ENCODE measurements at places on chromosomes 6 and 20. TPM values are rescaled to one million over a fixed set of nuclear protein-coding genes. Genes with fewer than 3 reads are reported as not detected.

GRCh38 chr20:60078351-60079250 is 120.4 kb downstream of the CDH26 start:
- ATAC-seq = no peak

DNA sequence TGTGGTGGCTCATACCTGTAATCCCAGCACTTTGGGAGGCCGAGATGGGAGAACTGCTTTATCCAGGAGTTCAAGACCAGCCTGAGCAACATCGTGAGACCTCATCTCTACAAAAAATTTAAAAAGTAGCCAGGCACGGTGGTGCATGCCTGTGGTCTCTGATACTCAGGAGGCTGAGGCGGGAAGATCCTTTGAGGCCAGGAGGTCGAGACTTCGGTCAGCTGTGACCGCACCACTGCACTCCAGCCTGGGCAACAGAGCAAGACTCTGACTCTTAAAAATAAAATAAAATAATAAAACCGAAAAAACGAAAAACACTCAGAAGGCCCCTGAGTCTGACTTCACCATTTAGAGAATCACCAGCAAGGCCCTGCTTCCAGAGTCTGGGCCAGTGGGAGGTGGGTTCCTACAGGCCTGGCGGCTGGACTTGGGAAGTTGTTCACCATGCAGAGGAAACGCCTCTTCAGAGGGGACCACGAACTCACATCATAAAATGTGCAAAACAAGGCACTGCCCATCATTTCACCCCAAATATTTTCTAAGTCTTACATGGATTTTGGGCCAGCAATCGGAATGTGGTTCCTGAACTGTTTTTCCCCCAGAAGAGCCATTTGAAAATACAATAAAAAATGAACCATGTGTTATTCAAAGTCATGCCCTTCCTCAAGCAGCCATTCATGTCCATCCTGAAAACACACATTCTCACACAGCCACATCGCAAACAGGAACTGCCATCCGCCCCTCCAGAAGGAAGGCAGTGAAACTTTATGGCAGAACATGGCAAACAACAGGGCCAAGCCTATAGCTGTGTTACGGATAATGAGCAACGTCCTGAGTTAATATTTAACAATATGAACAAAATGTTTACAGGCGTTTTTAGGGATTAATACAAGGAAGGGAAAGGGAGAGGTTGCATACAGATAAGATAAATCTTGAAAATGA is 57.8 kb downstream of the SLC22A23 start:
- ATAC-seq = no peak

GRCh38 chr20:51042657-51043247 is 19.8 kb upstream of the KCNG1 start:
- no peak for ATAC-seq

Gene GPX5
- total RNA-seq = not detected

Gene TRIM10
- total RNA-seq = not detected

DNA sequence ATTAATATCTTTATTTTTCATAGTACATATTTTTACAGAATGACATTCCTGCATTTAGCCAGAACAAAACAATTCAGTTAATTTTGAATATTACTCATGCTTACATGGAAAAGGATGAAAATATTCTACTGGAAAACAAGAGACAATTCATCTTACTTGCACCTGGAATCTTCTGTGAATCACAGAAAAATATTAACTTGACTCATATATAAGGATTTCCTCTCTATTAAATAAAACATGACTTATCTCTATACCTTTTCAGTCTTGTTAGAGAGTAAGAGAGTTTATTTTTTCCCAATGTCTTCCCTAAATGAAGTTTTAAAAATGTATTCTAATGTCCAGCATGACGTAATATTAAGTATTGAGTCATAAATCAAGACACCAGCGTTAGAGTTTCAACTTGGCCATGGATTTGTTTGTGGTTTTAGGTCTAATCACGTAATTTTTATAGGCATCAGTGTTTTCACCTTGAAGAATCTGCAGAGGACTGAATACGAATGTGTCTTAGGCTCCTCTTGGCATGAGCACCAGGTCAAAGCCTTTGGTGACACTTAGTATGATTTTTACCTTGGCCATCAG is 445.1 kb upstream of the JAG1 start:
- no peak for ATAC-seq

- no peak for ATAC-seq
Measured at GRCh38 chr6:124993327-124993726, 31.1 kb downstream of the RNF217 start.

- peak; percentile 48 for ATAC-seq
Measured at GRCh38 chr6:16229700-16230099, 8.7 kb upstream of the GMPR start.

GRCh38 chr20:35434085-35435005 is 3.7 kb downstream of the GDF5 start:
- peak; percentile 40 for ATAC-seq

GRCh38 chr20:32112841-32113240 is 3.3 kb downstream of the TM9SF4 start:
- no peak for ATAC-seq

DNA sequence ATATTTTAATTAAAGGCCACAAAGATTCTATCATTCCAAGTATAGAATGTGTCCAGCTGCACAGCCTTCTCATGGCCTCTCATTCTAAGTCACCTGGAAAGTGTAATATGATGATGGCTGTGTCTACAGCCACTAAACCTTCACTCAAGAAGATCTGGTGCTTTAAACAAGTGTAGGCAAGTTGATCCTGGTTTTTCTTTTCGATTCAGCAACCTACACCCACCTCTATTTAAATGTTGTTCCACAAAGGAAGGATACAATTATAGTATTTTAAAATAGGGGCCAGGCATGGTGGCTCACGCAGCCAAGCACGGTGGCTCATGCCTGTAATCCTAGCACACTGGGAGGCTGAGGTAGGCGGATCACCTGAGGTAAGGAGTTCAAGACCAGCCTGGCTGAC is 25.5 kb upstream of the DST start:
- ATAC-seq = no peak

Gene EYA4
- 1.5 TPM for total RNA-seq

Gene DDX43
- 0.62 TPM for total RNA-seq

Gene LSM2
- total RNA-seq = 18.0 TPM

DNA sequence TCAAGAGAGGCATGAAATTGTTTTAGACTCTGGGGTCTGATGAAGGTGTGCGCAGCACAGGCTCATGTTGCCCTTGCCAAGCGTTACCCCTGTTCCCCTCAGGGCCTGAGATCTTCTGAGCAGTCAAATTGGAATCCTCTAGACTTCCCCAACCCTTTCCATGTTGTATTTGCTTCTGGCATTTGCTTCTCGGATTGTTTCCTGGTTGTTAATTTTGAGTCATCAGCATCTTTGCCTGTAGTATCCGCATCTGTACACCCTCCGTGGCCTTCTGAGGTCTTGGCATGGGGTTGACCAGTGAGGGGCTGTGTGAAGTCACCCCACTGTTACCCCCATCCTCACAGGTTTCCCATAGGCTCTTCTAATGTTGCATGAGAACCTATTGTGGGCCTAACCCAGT is 40.9 kb downstream of the SLC24A3 start:
- ATAC-seq = no peak

DNA sequence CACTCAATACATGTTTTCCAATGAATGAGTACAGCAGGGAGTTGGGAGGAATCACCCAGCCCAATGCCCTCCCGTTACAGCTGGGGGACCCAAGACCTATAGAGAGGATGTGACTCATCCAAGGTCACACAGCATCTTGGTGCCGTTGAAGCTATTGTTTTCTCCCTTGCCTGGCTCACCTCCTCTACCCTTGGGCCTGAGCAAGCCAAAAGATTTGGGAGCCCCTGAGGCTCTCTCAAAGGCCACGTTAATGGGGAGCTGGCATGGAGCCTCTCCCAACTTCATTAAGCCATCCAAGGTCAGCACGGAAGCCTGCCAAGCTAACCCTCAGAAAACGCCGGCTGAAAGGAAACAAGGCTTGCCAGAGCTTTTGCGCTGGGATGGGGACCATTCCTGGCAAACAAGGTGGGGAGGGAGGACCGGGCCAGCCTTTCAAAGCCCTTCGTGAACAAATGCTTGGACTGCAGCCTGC is 30.4 kb downstream of the KCNB1 start:
- peak; percentile 32 for ATAC-seq

DNA sequence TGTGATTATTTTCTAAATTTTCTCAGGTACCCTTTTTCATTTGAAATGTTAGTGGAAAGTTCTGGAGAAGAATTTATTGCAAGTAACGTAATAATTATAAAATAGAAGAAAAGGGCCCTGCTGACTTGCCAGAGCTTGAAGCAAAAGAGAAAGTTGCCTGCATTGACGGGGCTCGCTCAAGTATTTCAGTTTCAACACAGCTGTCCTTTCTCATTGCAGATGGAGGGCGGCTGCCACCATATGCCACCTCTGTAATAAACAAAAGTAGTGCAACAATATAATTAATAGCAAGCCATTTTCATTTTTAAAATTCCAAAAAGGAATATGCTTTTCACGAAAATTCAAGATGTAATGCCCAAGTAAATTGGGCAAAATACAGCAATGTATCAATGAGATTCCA is 246.2 kb downstream of the PACRG start:
- ATAC-seq = no peak

Gene ZFAND3
- 46.9 TPM for total RNA-seq

DNA sequence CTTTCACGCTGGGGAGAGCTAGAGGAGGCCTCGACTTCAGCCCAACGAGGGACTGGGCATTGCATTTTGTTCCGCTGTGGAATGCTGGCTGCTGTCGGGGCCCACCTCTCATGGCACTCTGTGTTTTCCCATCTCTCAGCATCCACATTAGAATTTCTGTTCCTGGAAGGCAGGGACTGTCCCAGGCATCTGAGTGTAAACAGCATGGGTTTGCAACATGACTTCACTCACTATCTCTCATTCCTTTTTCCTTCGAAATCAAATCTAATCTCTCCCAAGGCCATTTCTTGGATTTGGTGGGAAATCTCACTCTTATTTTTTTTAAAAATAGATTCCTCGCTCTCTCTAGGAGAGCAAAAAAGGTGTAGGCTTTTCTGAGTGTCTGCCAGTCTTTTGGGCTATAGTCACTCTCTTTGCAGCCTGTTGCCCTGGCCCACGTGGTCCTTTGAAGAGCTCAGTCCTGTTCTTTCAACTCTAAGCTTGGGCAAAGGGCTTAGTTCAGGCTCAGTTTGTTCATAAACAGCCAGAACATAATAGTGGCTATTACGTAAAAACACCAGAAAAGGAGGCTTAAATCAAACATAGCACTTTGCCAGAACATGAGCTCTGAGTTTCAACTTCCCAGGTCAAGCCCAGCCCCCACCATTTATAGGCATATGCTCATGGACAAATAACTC is 284.6 kb upstream of the ZFP64 start:
- no peak for ATAC-seq

GRCh38 chr6:138404666-138405337 is 779 bp downstream of the HEBP2 start:
- peak; percentile 14 for ATAC-seq

DNA sequence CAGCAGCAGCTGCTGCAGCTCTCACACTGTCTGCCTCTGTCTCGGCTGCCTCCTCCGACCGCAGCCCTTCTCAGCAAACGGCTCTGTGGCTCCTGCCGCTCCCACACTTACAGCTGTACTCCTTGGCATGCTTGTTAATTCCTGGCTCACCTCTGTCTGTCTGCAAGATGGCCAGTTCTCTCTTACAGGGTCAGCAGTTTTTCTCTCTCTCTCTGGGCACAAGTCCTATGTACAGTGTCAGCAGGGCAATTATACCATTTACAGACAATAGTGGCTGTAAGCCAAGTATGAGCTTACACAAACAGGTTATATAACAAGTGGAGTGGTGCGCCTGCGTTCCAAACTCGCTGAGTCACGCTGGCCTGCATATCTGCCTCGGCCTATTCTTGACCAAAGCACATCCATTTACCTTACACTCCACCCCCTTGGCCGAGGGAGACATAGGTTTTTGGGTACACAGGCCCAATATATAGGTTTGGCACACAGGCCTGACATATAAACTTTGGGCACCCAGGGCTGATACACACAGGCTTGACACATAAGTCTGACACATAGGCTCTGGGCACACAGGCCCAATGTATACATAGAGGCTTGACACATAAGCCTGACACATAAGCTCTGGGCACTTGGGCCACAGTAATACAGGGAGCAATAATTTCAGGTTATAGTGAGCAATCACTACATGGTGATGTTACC is 4.4 kb downstream of the ZKSCAN3 start:
- ATAC-seq = peak; percentile 40

DNA sequence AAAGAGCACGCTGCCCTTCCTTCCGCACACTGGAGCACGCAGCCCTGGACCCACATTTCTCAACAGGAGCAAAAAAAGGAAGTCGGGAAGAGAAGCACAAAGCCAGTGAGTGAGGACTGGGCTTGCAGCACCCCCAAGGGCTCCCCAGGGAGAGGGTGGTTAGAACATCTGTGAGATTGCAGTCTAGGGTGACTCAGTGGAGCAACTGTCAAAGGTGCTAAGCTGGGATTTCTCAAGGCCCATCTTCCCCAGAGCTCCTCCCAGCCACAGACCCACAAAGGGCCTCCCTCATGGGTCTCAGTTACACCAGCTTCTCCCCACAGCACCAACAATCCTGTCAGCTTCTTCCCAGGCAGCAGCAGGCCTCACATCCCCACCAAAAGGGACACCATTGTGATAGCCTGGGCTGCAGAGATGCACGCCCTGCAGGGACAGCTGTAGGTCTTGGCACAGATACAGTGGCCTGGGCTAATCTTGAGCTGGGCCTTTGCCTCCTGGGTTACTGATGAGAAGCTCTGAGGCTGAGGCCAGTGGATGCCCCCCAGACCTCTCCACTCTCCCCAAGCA is 39.6 kb upstream of the CD93 start:
- ATAC-seq = peak; percentile 62

DNA sequence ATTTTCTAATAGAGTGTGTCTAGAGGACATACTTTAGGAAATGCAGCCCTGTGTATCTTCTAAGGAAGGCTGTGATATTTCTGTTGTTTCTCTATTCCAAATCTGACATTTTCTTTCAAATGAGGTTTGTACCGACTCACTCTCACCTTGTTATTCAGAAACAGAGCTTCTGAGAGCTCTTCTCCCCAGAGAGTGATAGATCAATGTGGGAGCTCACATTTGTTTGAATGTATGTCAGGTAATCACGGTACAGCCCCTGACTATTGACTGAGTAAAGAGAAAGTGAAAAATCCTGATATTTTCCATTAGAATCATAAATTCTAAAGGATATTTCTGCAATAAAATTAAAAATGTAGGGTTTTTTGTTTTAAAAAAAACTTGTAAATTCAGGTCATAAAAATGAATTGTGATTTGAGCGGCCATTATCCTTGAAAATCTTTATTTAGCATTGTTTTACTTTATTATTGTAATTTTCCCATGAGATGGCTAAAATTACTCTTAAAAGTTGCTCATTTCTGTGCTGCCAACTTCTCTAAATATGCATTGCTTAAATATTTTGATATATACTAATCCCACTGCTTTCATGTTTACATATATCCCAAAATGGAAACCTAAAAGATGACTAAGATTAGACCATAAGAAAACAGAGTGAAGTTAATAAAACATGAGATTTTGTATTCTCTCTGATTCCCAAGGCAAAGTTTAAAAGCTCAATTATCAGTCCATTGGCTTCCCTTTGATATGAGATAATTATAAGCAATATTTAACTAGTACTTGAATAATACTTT is 1226.8 kb upstream of the CITED2 start:
- no peak for ATAC-seq

- ATAC-seq = no peak
Measured at GRCh38 chr6:14081126-14081525, 36.4 kb upstream of the CD83 start.

- no peak for ATAC-seq
Measured at GRCh38 chr6:125189494-125189893, 35.9 kb downstream of the TPD52L1 start.

All from gastroesophageal sphincter (tissue), 4 donors.